Left kidney (tissue), 8 donors: ENCODE measurements at places on chromosomes 2 and 18.

GRCh38 chr18:52370841-52371240, 30.8 kb downstream of the DCC start:
- DNase-seq: no peak

DNA sequence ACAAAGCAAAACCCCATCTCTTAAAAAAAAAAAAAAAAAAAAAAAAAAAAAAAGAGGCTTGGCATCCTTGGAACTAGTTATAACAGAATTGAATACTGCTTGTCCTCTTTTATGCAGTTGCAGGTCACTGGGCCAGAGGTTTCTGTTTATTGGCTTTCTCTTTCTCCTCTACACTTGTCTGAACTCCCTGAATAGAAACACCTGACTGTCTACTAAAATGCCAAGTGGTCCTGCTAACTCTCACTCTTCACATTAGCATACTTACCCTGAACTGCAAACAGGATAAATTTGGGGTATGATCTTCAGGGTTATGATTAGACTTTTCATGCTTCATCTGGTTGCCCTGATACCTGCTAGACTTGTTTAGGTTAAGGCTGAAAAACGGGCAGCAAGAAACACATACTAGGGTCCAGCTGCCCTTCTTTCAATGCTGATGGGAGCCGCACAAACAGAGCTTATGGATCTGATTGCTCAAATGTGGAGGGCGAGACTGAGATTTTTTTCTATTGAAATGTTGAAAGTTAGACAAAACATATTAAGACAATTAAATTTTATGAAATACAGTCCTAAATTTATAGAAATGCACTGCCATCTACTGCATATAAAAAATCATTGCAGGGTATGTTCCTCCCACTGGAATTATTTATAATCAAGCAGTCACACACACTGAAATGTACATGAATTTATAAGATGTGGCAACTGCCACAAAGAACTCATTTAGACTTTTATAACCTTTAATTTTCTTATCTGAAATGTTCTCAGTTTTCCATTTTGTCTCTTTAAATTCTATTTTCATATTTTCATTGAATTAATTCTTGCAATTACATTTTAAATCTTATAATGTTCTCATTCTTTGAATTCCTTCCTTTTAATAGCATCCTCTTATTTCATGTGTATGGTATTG, 40.8 kb downstream of the GTF3C3 start:
- DNase-seq: no peak

GRCh38 chr2:101517758-101518271, 42.9 kb upstream of the RFX8 start:
- DNase-seq: no peak

GRCh38 chr2:222423632-222424275, 589 bp upstream of the SGPP2 start:
- no peak for DNase-seq

DNA sequence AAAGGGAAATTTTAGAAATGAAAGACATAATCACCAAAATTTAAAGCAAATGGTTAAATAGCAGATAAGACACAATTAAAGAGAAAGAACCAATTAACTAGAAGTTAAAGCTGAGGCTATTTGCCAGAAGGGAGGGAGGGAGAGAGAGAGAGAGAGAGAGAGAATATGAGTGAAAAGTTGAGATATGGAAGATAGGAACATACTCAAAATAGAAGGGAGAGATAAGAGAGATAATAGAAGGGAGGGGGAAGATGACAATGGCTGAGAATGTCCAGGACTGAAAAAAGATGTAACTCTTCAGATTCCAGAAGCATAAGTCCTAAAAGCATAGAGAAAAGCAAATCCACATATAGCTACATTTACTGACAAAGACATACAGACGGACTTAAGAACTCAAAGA, 17.1 kb upstream of the AAK1 start:
- no peak for DNase-seq

DNA sequence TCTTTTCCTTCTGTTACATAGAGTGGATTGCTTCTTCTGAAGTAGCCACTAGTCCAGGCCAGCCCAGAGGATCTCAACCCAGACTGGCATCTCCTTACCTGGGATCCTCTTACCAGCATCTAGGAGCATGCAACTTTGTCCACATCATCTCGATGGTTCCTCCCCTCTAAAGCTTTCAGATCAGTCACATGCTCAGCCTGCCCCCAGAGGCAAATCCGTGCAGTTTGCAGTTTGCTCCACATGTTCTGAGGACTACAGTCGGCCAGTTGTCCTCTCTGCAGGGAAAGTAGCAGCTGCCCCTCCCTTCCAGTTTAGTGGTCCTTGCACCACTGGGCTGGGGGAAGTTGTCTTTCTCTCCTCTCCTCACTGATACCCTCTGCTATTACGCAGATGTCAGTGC, 259.8 kb upstream of the APCDD1 start:
- no peak for DNase-seq

DNA sequence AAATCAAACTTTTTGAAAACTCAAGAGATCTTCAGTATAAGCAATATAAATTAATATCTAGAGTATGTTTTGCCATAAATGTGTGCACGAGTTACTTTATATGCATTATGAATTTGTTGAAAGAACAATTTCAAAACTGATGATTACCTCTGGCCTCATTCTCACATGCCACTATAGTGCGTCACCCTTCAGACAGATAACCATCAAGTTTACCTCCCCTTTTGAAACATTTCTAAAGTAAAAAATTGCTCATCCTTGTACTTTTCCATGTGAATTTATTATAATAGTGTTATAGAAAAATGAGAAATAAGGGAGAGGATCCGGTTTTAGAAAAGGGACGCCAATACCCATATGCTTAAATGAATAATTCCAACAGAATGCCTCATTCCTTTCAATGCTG, 38.3 kb downstream of the ZEB2 start:
- DNase-seq: no peak

GRCh38 chr2:142724186-142724585, 153.3 kb upstream of the KYNU start:
- DNase-seq: no peak

- peak; percentile 61 for DNase-seq
Measured at GRCh38 chr2:37156071-37156856, 516 bp downstream of the EIF2AK2 start.

GRCh38 chr2:86138736-86139625, 32.9 kb downstream of the PTCD3 start:
- DNase-seq: no peak

- no peak for DNase-seq
Measured at GRCh38 chr18:64019922-64020756, 50.3 kb downstream of the SERPINB8 start.

- no peak for DNase-seq
Measured at GRCh38 chr2:28926847-28927246, 32.4 kb downstream of the WDR43 start.

- DNase-seq: no peak
Measured at GRCh38 chr2:182069908-182070307, 84.3 kb downstream of the PPP1R1C start.

DNA sequence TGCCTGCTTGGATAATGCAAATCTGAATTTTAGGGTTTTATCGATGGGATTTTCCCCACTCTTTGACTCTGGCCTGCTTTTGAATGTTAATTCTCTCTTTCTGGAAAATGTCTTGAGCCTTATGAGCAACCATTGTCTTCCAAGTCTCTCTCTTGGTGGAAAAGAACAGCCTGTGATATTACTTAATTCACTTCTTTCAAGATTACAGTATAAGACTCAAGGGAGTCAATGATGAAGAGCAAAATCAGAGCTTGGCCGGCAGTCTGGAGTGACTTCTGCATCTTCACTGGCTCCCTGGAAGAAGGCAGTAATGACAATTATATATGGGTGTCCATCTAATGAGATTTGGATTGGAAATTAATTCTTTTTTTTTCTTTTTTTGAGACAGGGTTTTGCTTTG, 122.9 kb upstream of the ZEB2 start:
- no peak for DNase-seq

DNA sequence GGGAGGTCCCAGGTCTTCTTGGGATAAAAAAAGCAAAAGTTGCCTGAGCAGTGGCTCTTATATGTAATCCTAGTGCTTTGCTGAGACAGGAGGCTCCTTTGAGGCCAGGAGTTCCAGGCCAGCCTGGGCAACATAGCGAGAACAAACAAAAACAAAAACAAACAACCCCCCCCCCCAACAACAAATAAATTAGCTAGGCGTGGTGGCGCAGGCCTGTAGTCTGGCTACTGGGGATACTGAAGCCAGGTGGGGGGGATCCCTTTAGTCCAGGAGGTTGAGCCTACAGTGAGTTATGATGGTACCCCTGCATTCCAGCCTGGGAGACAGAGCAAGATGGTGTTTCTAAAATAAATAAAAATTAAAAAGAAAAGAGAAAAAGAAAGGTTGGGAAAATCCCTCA, 5.4 kb downstream of the GAREM2 start:
- DNase-seq: no peak

- DNase-seq: peak; percentile 83
Measured at GRCh38 chr2:76599732-76600368, 889.1 kb upstream of the GCFC2 start.

- DNase-seq: no peak
Measured at GRCh38 chr18:25281556-25281955, 70.4 kb downstream of the ZNF521 start.

DNA sequence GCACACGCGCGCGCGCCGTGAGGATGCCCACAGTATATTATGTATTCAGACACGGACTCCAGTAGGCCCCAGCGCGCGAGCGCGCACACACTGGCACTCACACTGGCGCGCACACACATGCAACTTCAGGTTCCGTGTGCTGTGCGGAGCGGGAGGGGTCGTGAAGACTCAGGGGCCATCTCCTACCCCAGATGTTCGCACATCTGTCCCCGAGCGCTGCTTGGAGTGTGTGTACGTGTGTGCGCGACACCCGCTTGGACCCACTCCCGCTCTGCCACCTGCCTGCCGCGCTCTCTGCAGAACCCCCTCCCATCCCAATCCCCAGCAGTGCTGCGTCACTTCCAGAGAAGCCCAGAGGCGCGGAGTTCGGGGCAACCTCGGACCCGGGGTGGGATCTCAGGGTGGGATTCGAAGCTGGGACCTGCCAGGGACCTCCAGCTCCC, 2.6 kb downstream of the NRP2 start:
- DNase-seq: no peak

DNA sequence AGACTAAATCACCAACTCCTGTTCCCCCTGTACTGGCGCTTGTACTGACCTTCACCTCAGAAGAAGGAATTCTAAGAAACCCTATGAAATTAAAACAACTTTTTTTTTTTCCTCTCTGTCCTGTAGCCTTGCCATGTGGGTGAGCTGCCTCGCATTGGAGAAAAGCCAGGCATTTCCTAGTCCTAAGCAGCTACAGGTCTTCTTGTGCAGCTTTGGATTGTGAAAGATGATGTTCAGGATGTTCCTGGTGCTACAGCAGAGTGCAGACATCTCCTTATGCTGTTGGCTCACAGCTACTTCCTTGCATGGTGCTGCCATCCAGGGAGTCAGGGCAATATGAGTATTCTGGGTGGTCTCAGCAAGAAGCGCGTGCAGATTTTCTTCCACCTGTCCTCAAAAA, 11.9 kb downstream of the PIK3C3 start:
- DNase-seq: no peak

DNA sequence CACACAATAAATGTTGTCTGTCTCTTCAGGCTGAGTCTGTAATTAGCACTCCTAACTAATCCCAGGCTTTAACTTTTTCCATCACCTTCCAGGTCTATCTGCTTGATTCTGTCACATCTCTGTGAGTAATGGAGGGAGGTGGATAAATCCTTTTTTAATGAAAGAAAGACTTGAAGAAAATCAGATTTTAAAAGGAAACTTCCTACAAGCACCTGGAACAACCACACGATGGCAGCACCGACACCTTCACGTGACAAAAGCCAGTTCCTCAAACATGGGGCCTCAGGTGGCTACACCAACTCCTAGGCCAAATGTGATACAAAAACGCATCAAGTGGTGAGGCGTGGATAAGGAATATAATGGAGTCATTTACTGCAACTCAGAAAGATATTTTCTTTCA, 41.8 kb downstream of the TGFBRAP1 start:
- DNase-seq: no peak

- no peak for DNase-seq
Measured at GRCh38 chr2:233312874-233313273, 5.3 kb downstream of the SAG start.

- DNase-seq: no peak
Measured at GRCh38 chr2:239420082-239420481, 19.3 kb upstream of the HDAC4 start.

GRCh38 chr2:43293744-43294695, 67.6 kb upstream of the ZFP36L2 start:
- DNase-seq: no peak

GRCh38 chr18:27298214-27298804, 113.2 kb upstream of the CHST9 start:
- DNase-seq: peak; percentile 33

- DNase-seq: no peak
Measured at GRCh38 chr2:208285853-208286252, 19.8 kb downstream of the PIKFYVE start.

DNA sequence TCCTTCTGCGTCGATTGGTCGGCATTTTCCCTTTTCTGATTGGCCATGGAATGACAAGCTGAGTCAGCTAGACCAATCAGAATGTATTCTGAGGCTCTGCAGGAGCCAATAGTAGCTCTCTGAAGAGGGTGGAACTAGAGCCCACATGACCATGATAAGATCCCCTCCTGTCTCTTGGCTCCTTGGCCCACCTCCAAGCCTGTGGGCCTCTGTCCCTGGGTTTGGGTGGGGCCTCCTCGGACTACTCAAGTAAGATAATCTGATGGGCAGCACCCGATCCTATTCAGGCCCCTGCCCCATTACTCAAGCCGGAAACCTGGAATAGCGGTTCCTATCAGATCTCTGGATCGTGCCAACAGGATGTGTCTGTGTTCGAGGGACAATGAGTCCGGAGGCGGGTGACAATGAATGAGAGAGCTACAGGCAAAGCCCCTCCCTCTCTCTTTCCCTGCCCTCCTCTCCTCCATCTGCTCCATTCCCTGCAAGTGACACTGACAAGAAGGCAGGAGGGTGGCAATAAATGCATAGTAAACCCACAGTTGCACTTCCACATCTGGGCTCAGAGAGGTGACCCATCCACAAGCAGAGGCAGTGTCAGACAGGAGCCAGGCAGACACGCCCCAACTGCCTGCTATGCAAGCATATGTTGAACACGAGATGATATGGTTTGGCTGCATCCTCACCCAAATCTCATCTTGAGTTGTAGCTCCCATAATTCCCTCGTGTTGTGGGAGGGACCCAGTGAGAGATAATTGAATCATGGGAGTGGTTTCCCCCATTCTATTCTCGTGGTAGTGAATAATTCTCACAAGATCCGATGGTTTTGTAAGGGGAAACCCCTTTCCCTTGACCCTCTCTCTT, 114.7 kb downstream of the TNS1 start:
- no peak for DNase-seq

GRCh38 chr18:36034299-36034895, 33.0 kb downstream of the RPRD1A start:
- DNase-seq: no peak

DNA sequence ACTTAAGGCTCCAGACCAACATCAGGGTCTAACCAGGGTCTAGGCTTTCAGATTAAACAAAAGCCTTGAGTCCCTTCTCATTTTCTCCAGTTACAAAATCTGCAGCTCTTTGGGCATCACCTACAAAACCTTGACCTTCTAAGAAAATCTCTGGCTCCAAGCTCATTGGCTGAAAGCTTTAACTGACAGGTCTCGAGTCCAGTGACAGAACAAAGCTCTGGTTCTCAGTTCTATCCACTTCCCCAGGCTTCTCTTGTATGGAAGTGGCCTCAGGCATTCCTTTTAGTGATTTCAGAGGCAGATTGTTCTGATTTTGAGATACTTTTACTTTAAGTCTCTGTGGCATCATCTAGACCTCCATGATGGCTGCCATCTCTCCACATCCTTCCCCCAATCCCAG, 11.3 kb downstream of the SIX2 start:
- no peak for DNase-seq
